NCI-H1105 treated with DMSO at 0.1 percent for 48 hours (cell line): ENCODE measurements at places on chromosomes 16 and 17.

GRCh38 chr16:29830774-29831173 lies 10.5 kb downstream of the MVP start:
- DNase-seq = no peak

DNA sequence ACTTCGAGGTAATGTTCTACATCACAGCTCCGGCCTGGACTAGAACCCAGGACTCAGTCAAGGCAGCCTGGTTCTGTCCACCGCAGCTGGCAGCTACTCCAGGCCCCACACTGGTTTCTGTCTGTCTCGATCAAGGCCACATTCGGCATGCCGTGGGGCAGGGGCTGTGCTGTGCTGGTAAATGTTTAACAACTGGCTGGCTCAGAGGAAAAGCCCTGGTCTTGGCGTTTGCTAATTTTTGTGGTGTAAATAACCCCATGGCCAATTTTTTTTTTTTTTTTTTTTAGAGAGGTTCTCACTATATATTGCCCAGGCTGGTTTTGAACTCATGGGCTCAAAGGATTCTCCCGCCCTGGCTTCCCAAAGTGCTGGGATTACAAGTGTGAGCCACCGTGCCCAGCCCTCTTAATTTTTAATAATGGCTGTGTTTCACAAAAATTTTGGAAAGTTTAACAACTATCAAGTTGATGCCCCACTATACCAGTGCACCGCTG lies 328 bp upstream of the DRC7 start:
- no peak for DNase-seq

DNA sequence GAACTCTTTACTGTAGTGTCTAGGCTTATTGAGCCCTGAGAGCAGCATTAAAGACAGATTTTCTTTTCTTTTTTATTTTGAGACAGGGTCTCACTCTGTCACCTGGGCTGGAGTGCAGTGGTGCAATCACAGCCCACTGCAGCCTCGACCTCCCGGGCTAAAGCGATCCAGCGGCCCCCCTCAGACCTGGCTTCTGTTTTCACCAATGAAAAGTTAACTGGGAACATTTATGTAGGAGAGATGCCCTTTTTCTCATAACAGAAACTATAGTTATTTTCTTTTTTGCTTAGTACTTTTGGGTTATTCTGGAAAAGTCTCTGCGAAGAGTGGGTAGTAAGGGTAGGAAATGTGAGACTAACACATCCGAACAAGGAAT lies 1.5 kb downstream of the MAP1LC3B start:
- no peak for DNase-seq

GRCh38 chr16:9259914-9260608 lies 168.6 kb downstream of the HAPSTR1 start:
- DNase-seq = no peak

DNA sequence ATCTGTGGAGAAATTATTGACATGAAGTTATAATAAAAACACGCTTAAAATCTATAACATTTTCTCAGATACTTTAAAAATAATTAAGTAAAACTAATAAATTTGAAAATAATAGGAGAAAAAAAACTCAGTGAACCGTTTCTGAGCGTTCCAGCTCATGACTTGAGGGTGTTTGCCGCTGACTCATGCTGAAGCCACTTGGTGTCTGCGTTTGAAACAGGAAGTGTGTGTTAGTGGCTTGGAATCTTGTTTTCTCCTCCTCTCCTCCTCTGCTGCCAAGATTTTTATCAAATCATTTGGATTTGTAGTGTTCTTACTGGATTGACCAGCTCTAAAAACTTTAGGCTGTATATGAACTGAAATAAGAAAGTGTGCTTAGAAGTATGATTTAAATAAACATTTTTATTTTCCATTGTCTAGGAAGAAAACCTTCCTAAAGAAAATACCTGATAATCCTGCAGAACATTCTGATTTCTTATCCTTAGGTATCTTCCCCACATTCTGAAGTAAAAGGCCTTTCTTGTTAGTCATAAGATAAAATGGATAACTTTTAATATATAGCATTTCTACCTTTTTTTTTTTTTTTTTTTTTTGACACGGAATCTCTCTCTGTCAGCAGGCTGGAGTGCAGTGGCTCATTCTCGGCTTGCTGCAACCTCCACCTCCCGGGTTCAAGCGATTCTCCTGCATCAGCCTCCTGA lies 30.8 kb downstream of the USP10 start:
- no peak for DNase-seq
